Posterior cingulate gyrus (tissue), 11 donors: ENCODE measurements at places on chromosomes 4 and X.

DNA sequence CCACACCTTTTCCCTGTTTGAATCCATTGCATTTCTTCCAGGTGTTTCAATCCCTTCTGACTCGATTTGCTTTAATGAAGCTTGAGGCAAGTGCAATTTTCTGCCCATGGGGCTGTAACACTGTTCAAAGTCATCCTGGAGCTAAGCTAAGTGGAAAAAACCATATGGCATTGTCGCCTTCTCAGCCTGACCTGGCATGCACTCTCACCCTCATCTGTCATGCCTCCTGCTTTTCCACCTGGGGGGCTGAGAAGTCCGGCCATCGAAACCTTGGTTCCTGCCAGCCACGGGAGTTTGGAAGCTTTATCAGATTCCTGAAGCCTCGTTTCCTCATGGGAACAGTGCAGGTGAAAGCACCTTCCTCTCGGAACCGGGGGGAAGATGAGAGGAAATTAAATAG is 38.2 kb downstream of the WFS1 start:
- DNase-seq = no peak

DNA sequence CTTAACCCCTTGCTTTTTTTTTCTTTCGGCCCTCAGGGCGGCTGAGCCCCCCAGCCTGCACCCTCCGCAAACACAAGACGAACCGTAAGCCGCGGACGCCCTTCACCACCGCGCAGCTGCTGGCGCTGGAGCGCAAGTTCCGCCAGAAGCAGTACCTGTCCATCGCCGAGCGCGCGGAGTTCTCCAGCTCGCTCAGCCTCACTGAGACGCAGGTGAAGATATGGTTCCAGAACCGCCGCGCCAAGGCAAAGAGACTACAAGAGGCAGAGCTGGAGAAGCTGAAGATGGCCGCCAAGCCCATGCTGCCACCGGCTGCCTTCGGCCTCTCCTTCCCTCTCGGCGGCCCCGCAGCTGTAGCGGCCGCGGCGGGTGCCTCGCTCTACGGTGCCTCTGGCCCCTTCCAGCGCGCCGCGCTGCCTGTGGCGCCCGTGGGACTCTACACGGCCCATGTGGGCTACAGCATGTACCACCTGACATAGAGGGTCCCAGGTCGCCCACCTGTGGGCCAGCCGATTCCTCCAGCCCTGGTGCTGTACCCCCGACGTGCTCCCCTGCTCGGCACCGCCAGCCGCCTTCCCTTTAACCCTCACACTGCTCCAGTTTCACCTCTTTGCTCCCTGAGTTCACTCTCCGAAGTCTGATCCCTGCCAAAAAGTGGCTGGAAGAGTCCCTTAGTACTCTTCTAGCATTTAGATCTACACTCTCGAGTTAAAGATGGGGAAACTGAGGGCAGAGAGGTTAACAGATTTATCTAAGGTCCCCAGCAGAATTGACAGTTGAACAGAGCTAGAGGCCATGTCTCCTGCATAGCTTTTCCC is 3.4 kb downstream of the MSX1 start:
- DNase-seq = no peak

GRCh38 chr4:87654487-87655044 is 4.5 kb downstream of the DMP1 start:
- no peak for DNase-seq

DNA sequence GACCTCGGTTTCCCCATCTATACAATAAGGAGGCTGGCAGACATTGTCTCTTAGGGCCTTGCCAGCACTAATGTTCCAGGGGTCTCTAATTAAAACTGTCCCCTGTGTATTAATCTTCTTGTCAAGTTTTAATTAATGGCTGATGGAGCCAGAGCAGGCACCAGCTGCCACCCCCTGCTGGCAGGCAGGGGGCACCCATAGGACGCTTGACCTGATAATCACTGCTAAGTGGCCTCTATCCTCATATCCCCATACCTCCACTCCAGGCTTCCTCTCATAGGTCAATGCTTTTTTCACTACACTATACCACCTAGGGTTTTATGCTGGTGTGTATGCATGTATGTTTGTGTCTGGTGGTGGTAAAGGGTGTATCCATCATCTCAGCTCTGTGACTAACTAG is 89.4 kb downstream of the EFNB1 start:
- no peak for DNase-seq

- no peak for DNase-seq
Measured at GRCh38 chr4:155099231-155099630, 109.2 kb upstream of the NPY2R start.
